ENCODE measurements at places on chromosomes 4 and X.

GRCh38 chr4:112184438-112184837 lies 39.2 kb downstream of the FAM241A start:
- no peak for DNase-seq

- DNase-seq, result no peak
Measured at GRCh38 chr4:102305666-102306065, 39.6 kb downstream of the SLC39A8 start.

- no peak for DNase-seq
Measured at GRCh38 chrX:15233416-15234015, 36.4 kb downstream of the ASB9 start.

DNA sequence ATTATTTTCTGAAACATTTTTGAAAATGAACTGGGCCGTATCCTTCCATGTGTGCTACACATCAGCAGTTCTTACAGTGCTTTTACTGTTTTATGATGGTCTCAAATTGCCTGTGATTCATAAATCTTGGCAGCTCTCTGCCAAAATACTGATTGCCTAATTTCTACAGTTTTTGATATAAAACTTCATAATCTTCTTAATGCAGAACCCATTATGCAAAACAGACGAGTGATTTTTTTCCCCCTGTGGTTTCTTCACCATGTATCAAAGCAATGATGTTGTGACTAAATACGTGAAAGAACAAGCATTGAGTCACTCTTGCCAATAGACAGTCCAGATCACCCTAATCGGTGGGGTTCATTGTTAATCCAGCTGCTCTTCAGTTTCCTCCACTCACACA lies 156.4 kb upstream of the WDR1 start:
- no peak for DNase-seq

DNA sequence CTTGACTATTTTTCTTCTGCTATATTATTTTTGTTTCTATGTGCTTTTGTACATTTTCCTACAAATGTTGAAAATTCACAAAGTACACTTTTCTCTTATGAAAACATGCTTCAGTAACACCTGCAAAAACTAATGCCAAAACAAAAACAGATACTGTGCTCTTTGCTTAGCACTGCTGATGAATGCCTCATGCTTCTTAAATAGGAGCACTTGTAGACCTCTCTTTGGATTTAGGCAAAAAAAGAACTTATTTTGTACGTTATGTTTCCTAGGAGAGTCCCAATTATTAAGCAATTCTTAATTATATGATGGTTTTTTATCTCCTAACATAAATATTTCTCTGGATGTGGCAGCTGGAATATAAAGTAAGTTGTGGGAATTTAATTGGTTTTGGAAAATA lies 285.0 kb upstream of the ARSJ start:
- DNase-seq, result no peak

- DNase-seq, result no peak
Measured at GRCh38 chr4:81173213-81173612, 41.8 kb downstream of the PRKG2 start.

DNA sequence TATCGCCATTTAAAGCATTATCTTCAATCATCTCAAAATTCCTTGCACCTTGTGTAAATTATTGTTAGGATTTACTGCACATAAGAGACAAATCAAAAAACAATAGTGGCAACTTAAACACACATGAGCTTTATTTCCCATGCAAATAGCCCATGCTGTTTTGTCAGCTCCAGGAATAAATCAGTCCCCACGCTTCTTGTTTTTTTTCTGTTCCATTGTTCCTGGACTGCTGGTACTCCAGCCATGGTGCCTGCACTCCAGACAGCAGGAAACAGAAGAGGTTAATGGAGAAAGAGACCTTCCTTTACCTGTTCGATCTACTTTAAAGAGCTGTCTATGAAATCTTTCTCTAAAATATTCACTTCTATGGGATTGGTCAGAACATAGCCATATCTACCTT lies 1515.7 kb upstream of the TENM3 start:
- DNase-seq, result no peak
